Calu3 (cell line): ENCODE measurements at places on chromosomes 4 and X. TPM values are rescaled to one million over a fixed set of nuclear protein-coding genes. Genes with fewer than 3 reads are reported as not detected.

The DCAF8L2 gene
- total RNA-seq: not detected in 2 replicates

The ERAS gene
- 0.47 and 0.49 TPM in 2 replicates for total RNA-seq

The LRCH2 gene
- total RNA-seq: not detected in 2 replicates

The REST gene
- total RNA-seq: 29.6 and 32.4 TPM in 2 replicates

The PLXNB3 gene
- total RNA-seq: 37.5 and 49.2 TPM in 2 replicates

The MAGEB10 gene
- total RNA-seq: not detected in 2 replicates

The FGFBP2 gene
- not detected in 2 replicates for total RNA-seq

The TCEAL6 gene
- not detected in 2 replicates for total RNA-seq

The CCNB3 gene
- total RNA-seq: 0.73 and 1.3 TPM in 2 replicates

The MAGEB2 gene
- total RNA-seq: not detected in 2 replicates

The UGT2A1 gene
- total RNA-seq: not detected in 2 replicates

The CLNK gene
- total RNA-seq: not detected in 2 replicates

The ZNF718 gene
- total RNA-seq: 14.6 and 15.2 TPM in 2 replicates

The FAM47E gene
- total RNA-seq: 0.57 and 1.1 TPM in 2 replicates

The VCX3B gene
- total RNA-seq: not detected in 2 replicates

The ADH6 gene
- total RNA-seq: 1.2 and 1.6 TPM in 2 replicates

The VSIG1 gene
- 2.6 and 23.2 TPM in 2 replicates for total RNA-seq

The CACNA1F gene
- not detected in 2 replicates for total RNA-seq

The MAP7D2 gene
- 2.6 and 4.0 TPM in 2 replicates for total RNA-seq

The ODAPH gene
- not detected in 2 replicates for total RNA-seq
